ENCODE measurements at places on chromosomes 2 and 18.

DNA sequence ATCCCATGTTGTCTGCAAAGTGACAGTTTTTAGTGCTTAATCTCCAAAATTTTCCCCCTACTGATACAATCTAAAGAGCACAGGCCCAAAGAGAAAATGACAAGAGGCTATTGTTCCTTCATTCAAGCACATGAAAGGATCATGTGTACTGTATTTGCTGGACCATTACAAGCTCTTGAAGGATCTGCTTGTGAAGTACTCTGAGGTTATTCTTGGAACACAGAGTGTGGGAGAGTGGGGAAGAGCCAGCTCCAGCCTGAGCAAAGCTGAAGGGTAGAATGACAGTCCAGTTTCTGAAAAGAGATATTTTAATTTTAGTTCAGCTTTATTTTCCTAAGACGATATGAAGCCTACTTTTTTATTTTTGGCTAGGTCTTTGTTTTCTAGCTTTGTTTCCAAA lies 112.2 kb downstream of the GALNT3 start:
- DNase-seq: no peak

DNA sequence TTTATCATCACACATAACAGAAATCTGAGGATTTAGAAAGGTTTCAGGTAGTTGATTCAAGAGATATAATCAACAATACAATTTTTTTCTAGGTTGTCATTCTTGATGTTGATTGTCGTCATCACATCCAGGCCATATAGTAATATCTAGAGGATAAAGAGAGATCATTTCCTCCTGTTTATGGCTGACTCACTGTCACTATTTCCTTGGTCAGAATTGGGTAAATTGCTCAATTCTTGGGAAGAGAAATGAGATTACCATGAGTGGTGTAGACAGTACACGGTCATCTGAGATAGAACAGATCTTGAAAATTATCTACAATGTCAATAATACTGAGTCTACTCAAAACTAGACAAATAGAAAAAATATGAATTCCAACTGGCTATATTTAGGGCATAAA lies 78.8 kb downstream of the ZNF804A start:
- DNase-seq: no peak

DNA sequence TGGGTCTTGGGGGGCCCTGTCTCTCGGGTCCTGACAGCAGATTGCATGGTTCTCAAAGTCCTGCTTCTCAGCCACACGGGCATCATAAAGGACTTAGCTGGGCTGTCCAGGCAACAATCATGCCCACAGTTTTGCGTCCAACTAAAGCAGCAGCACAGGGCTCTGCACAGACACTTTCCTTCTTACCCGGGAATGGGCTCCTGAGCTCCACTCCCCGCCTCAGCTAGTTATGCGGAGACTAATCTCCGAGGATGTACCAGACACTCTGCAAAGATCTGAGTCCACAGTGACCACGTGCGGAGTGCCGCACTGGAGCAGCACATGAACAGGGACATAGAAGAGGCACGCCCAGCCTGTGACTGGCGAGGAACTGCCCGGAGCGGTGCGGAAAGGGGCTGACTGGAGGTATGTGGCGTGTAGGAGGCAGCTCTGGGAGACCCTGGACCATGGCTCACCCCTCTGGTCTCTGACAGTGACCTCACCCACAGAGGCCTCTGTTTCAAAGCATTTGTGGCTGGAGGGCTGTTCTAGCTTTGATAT lies 270.0 kb downstream of the HDAC4 start:
- no peak for DNase-seq

- DNase-seq: no peak
Measured at GRCh38 chr2:210727549-210727948, 171.2 kb downstream of the CPS1 start.

DNA sequence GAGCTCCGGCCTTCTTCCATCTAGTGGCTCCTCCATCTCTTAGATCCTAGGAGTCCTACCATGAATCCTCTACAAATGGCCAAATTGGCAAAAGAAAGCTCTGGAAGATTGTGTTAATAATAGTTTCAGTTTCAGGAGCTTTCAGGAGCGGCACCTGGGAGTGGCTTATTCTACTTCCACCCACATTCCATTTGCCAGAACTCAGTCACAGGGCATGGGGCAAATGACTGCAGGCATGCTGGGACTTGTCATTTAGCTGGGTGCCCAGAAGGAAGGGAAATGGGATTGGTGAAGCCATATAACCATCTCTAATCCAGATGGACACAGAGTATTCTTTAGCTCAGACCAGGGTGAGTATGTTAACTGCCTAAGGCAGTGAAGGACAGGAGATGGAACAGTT lies 3.6 kb upstream of the LRATD1 start:
- DNase-seq: peak; percentile 7

GRCh38 chr2:213787869-213788268 lies 503.6 kb downstream of the SPAG16 start:
- DNase-seq: no peak

All from AG08396 (cell line).